ENCODE measurements at places on chromosomes 1 and 21.

- DNase-seq = no peak
These were observed 189.7 kb downstream of the DHRS3 start for GRCh38 chr1:12428334-12428733.

DNA sequence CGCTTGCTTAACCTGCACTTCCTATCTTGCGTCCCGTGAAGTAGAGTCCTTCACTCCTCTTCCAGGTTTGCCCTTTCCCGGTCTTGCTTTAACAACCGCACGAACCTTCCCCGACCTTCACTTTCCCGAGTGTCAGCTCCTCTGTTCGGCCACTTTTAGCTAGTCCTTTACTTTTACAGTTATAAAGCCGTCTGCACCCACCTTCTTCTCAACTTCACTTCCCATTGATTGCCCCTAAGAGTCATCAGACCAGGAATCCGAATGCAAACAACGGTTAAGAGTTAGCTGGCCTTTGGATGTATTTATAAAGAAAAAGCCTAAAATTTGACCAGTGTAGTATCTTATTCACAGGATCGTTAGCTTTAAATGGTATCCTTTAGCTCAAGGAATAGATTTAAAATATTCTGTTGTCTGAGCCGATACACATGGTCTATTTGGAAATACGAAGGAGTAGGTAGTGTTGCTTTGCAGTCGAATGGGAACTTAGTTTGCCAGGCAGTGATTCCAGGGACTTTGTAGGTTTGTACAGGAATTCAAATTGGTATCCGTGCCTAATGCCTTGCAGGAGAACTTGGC is 1.4 kb downstream of the PPP2R5A start:
- no peak for DNase-seq

DNA sequence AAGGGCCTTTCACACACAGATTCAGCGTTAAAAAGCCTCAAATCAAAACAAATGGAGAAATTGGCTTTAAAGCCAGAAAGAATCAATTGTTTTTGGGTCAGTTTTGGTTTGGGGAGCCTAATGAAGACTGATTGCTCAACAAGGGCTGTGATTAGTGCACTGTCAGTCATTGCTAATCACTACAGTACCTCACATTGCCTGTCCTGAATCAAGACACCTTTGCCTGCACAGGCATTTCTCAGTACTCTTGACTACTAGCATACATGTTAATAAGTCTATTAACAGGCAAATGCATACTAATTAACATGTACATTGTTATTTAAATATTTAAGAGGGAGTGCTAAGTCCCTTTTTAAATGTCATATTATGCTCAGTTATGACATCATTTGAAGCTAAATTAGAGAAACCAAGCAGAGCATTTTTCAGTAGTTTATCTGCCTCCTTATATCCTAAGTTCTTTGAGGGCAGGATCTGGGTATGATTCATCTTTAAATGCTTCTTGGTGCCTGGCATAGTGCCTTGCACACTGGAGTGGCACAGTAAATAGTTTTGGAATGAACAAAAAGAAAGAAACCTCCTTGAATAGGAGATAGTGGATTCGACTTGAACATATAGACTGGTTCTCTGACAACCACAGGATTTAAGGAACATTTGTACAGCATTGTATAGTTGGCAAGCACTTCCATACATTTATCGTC is 25.8 kb upstream of the CCN1 start:
- no peak for DNase-seq

GRCh38 chr1:58765006-58765405 is 18.8 kb downstream of the JUN start:
- DNase-seq = no peak

DNA sequence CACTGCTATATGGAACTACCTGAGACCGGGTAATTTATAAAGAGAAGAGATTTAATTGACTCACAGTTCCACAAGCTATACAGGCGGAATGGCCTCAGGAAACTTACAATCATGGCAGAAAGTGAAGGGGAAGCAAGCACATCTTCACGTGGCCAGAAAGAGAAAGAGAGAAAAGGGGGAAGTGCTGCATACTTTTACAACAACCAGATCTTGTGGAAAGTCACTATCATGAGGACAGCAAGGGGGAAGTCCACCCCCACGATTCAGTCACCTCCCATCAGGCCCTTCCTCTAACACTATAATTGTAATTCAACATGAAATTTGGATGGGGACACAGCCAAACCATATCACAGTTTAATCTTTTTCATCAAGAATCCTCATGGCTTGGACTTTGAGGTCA is 339.2 kb upstream of the AJAP1 start:
- no peak for DNase-seq

- no peak for DNase-seq
These were observed 1.0 kb upstream of the PERM1 start for GRCh38 chr1:982765-983436.

GRCh38 chr1:163128282-163128681 is 59.1 kb downstream of the RGS4 start:
- no peak for DNase-seq

DNA sequence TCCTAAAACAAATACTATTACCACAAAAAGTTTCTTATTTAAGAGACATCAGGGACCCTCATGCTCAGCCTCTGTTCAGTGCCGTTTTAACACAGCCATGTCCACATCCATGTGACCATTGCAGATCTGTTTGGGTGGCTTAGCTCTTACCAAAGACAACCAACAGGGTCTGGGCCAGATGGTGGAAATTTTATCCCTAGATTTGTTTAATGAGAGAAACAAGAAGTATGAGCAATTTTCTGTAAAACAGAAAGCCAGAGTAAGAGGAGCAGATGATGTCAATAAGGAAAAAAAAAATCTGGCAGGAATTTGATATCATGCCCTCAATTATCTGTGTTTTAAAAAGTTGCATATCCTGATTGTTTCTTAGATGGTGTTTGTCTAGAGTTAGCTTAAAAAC is 299.9 kb downstream of the TM2D1 start:
- DNase-seq = no peak

DNA sequence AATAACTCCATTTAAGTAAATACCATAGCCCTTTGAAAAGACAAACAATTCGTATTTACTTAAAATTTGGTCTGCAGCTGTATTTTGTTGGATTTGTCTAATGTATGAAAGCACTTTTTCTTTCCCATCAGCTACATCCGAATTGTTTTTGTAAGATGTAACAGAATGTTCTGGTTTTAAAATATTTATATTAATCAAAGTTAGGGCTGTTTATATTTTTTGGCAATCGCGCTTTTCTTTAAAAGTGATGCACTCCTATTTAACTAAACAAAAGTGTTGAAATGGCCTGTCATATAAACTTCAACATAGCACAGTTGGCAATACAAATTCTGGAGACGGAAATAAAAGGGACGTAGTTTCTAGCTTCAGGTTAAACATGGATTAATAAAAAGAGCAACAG is 216.3 kb upstream of the ADGRL2 start:
- DNase-seq = no peak

DNA sequence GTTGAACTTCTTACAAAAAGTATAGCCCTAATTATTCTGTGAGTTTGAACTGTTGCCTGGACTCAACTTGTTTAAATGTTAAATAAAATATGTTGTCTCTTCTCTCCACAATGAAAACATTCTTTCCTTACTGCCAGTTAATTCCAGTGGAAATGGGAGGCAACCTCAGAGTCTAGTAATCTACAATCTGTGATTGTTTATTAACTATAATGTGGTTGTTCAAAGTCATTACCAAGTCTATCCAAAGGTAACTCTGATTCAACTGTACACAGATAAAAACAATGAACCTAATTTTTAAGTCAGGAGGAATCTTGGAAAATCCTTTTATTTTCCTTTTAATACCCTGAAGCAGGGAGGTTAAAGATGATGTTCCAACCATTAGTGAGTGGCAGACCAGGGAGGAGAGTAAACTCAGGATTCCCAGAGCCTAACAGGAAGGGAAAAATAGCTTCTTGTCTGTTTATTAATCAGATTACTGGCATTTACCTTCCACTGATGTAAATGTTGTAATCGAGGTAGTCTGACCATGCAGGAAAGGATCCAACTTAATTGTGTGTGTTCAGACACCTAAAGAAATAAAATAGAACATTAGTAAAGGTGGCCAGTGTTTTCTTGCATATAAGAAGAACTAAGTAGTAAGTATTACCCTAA is 57.1 kb upstream of the TBX15 start:
- no peak for DNase-seq

- DNase-seq = no peak
These were observed 14.4 kb upstream of the THEM5 start for GRCh38 chr1:151867765-151868411.

- no peak for DNase-seq
These were observed 224.9 kb downstream of the PTPRU start for GRCh38 chr1:29461115-29461739.

DNA sequence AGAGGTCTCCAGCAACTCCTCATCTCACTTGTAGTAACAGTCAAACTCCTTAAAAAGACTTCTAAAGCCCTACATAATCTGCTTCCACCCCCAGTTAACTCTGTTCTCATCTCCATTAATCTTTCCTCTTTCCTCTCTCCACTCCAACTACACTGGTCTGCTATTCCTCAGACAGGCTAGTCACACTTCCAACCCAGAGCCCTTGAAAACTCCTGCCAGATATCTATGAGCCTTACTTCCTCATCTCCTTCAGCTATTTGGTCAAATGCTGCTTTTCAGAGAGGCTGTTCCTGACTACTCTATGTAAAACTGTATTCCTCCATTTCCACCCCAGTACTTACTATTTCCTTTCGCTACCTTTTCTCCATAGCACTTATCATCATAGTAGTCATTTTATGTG is 24.4 kb downstream of the PCP4L1 start:
- no peak for DNase-seq

- DNase-seq = peak; percentile 19
These were observed 239.5 kb downstream of the HMCN1 start for GRCh38 chr1:185973645-185974044.

- peak; percentile 64 for DNase-seq
These were observed 106.7 kb downstream of the SLC45A1 start for GRCh38 chr1:8424539-8425116.

DNA sequence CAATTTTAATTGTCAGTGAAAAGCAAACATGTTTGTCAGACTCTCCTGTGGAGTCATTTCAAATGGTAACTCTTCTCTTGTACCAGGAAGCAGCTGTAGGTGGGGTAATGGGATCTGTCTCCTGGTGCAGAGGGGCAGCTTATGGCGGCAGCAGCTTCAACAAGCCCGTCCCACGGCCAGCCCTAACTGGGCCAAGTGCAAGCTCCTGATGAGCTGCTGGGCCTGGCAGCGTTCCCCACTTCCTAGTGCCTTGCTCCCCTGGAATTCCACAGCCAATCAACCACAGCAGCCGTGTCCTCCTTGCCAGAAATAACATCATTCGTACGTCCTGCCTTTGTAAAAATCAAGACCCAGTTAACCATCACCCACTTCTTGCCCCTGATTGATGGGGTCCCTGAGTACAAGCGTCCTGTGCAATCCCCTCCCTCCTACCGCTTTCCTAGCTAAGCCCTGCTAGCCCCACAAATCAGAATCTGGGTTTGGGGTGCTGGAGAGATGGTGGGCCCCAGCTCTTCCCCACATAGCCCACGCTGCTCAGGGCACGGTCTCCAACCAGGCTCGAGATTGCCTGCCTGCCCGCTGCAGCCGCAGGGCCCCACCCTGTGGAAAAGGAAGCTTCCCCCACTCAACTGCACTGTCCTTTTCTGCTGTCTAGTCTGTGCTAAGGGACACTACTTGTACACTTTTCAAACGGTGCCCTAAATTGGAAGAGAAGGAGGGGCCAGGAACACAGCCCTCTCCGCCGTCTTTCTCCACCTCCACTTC is 61.2 kb downstream of the TOR1AIP2 start:
- no peak for DNase-seq

DNA sequence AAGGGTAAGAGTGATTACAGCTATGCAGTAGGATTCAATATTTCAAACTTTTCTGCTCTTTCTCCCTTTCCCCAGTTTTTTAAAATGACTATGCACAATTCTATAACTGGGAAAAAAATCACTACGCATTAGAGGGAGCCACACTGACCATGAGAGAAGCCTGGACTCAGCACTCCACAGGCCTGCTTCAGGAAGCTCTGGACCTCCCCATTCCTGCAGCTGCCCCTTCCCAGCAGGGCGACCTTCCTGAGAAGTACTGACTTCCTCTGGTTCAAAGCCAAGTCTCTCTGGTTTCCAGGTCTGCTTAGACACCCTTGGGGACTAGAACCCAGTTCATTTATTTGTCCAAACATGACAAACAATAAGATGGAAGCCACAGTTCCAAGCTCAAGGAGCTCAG is 42.0 kb upstream of the CLSTN1 start:
- no peak for DNase-seq

- peak; percentile 53 for DNase-seq
These were observed 41.4 kb upstream of the LMX1A start for GRCh38 chr1:165397944-165398343.

DNA sequence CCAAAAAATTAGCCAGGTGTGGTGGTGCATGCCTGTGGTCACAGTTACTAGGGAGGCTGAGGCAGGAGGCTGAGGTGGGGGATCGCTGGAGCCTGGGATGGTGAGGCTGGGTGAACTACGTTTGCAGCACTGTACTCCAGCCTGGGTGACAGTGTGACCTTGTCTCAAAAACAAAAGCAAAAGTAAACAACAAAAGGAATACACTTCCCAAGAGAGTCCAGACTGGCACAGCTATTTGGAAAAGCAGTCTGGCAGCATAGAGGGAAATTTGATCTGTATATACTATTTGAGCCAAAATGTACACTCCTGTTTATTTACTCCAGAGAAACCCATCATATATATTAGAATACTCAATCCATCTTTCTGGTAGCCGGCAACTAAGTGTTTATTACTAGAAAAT is 107.0 kb upstream of the HMCN1 start:
- no peak for DNase-seq

GRCh38 chr1:180217006-180217405 is 13.1 kb upstream of the LHX4 start:
- no peak for DNase-seq

GRCh38 chr1:61978796-61979195 is 215.9 kb upstream of the L1TD1 start:
- DNase-seq = no peak

GRCh38 chr1:75559800-75560199 is 51.1 kb downstream of the SLC44A5 start:
- no peak for DNase-seq

GRCh38 chr1:5405263-5405662 is 587.0 kb downstream of the NPHP4 start:
- DNase-seq = no peak

DNA sequence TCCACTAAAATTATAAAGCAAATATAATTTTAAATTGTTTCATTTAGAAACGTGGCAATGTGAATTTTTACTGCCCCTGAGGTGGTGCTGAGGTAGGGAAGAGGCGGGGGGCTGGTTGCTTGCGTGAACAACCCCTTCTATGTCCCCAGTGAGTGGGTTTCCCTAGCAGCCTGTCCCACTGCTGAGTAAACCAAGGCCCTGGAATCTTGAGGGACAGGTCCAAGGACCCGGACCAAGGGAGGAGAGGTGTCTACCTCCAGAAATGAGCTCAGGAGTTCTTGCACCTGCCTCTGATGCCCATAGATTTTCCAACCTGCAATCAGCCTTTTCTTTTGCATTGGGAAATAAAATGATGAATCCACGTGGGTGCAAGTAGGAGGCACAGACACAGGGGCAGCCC is 649 bp upstream of the LDLRAD1 start:
- no peak for DNase-seq

Measured in activated CD4-positive, alpha-beta T cell treated with anti-CD3 and anti-CD28 coated beads, Interleukin-2, Interleukin-6, amounts not matched to agents 100 ng/mL and 50 ng/mL, durations not matched to agents 16 hours and 8 hours (primary cell).